NCI-H146 (cell line): ENCODE measurements at places on chromosomes 3 and 15.

GRCh38 chr3:112360561-112360960 lies 27.6 kb downstream of the CD200 start:
- DNase-seq = no peak

DNA sequence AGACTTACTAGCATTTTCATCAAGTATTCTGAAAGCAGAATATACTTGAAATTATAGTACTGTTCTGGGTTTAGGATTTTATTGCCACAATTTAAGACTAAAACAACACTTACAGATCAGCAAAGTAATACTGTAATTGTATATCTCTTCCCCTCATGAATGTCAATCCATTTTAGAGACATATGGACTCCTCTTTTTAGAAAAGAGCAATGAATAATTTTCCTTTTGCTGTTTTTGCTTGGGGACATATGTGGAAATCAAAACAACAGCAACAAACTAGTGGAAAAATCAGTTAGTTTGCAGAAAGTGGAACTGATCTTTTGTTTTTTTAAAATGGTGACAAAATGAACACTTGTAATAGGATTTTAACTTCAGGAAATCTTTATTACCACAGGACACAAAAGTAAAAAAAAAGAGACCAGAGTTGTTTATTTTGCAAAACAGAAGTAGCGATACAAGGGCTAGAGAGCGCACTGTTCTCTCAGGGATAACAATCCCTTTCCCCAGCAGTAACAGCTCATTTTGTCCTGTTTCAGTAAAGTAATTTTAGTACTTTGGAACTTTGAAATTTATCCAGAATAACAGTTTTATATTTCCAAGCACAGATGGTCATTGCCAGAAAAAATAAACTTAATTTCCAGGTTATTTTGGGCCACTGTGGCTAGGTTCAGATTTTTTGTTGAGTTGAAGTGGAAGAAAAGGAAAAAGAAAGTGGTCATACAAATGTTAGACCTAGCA lies 17.1 kb downstream of the LEKR1 start:
- DNase-seq = no peak

GRCh38 chr15:78050441-78050809 lies 27.1 kb downstream of the TBC1D2B start:
- DNase-seq = no peak

GRCh38 chr3:9088441-9089353 lies 125.4 kb upstream of the RAD18 start:
- no peak for DNase-seq

DNA sequence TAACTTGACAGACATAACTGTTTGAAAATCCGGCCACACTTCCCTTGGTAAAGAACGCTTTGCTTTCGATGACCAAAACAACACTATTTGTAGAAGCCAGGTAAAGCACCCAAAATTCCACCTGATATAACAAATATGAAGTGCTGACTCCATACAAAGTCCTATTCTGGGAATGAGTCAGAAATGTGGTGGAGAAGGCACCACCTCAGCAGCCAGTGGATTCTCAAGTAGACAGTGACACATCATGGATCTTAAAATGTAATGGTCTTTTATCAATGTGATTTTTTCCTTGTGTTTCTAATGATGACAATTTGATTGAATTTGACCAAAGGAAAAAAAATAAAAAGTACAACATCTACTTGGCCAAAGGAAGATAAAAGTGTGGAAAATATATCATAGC lies 135.0 kb upstream of the WNT5A start:
- no peak for DNase-seq

DNA sequence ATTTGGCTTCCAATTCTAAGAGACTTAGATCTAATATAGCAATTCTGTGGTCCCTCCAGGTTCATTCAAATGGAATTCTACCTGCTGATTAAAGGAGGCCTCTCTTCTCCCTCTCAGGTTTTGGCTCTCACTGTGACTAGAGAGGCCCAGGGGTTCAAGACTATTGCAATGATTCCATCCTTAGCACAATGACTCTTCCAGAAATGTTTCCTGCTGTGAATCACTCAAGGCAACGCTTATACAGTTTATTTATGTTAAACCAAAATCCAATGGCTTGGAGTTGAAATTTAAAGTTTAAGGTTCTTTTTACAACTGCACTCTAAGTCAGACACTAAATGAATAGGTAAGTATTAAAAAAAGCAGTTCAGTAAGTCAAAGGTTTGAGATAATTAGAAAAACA lies 39.9 kb downstream of the IFT57 start:
- peak; percentile 89 for DNase-seq

- peak; percentile 24 for DNase-seq
These were observed 110.3 kb downstream of the CACNA2D3 start for GRCh38 chr3:54232618-54233017.

- no peak for DNase-seq
These were observed 73.1 kb upstream of the BHLHE40 start for GRCh38 chr3:4906107-4906621.

DNA sequence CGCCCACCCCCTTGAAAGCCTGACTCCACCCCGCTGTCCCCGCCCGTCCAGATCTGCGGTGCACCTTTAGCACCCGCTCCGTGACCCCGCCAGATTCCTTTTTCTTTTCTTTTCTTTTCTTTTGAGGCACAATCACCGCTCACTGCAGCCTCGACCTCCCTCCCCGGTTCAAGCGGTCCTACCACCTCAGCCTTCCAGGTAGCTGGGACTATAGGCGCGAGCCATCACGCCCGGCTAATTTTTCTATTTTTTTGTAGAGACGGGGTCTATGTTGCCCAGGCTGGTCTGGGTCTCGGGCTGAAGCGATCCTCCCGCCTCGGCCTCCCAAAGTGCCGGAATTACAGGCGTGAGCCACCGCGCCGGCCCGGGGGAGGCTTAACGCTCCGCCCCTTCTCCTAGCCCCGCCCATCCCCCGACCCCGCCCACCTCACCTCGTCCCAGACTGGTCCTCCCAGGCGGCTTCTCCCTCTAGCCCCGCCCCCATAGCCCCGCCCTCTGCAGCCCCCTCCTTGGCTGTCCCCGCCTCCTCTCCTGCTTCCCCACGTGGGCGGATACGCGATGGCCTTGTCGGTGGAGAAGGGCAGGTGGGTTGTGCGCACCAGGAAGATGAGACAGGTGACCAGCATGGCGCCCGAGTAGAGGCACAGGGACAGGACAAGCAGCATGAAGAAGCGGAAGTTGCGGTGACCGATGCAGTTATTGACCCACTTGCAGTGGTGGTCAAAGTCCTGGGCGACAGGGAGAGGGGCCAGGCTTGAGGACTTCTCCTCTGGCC lies 3.2 kb downstream of the ZDHHC19 start:
- DNase-seq = peak; percentile 92

DNA sequence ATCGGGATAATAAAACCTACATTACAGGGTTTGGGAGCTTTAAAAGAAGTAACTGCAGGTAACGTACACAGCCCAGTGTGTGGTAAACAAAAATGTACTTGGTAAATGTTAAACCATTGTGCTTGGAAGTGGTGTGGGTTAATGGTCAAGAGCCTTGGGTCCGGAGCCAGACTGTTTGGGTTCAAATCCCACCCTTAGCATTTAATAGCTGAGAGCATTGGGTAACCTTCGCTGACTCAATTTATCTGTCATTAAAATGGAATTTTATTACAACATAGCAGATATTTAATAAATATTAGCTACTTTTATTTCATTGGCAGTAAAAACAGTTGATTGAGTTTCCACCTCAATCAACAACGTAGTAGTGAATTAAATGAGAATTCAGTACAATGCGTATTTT lies 1.5 kb downstream of the FSTL1 start:
- no peak for DNase-seq

- no peak for DNase-seq
These were observed 15.7 kb upstream of the KIF23 start for GRCh38 chr15:69398491-69398891.

GRCh38 chr3:52014613-52015012 lies 18.9 kb upstream of the RPL29 start:
- DNase-seq = peak; percentile 48

- no peak for DNase-seq
These were observed 89.0 kb downstream of the MRPL46 start for GRCh38 chr15:88378188-88378637.

DNA sequence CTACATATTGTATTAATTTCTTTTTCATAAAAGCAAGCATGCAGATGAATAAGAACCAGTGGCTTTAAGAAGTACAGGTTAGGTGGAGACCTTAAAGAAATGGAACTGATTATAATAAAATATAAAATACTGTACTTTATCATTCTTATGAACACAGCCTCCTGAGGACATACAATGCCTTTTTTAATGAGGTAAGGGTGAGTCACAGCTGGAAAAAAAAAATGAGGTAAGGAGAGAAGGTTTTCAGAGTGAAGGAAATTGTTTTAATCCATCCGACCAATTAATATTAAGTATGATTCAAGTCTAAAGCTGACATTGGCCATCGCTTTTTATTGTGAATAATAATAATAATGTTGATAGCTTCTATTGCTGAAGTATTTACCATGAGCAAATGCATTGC lies 170.3 kb upstream of the SOX2 start:
- no peak for DNase-seq

- no peak for DNase-seq
These were observed 537.6 kb upstream of the IL12A start for GRCh38 chr3:159451067-159451466.

GRCh38 chr3:94362393-94362792 lies 299.5 kb downstream of the NSUN3 start:
- DNase-seq = no peak

DNA sequence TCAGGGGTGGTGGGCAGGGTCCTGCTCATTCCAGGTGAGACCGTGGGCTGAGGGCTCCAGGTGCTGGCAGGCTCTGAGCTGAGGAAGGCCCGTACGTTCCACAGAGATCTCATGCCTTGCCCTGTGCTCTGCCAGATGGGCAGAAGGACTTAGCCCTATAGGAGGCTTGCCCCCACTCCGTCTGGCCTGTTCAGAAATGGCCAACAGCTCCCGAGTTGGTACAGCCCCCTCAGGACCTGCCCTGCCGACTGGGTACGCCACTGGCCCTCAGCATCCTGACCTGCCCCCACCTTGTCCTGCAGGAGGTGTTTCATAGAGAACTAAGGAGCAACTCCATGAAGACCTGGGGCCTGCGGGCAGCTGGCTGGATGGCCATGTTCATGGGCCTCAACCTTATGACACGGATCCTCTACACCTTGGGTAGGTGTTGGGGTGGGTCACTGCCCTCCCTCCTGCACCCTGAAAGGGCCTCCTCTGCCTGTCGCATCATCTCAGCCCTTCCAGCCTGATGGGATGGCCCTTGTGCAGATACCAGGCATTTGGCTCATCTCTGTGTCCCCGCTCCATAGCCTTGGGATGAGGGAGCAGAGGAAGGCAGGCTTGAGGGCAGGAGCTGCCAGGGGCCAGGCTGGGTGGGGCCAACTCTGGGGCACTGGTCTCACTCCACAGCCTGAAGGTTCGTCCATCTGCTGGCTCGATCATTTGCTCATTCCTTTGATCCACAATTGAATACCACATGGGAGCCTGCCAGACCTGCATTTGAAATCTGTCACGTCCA lies 14.2 kb downstream of the TMEM43 start:
- DNase-seq = no peak

DNA sequence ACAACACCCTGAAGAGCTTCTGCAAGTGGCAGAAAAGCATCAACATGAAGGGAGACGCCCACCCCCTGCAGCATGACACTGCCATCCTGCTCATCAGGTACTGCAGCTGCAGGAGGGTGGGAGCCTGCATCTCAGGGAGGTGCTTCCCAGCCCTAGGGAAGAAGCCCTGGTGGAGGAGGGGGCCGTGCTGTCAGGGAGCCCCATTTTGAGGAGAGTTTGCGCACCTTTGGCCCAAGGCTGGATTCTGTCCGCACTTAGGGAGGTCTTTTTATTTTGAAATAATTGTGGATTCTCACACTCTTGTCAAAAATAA lies 42.1 kb downstream of the SAXO2 start:
- DNase-seq = no peak

GRCh38 chr15:100918034-100918689 lies 995 bp upstream of the LRRK1 start:
- DNase-seq = peak; percentile 45

DNA sequence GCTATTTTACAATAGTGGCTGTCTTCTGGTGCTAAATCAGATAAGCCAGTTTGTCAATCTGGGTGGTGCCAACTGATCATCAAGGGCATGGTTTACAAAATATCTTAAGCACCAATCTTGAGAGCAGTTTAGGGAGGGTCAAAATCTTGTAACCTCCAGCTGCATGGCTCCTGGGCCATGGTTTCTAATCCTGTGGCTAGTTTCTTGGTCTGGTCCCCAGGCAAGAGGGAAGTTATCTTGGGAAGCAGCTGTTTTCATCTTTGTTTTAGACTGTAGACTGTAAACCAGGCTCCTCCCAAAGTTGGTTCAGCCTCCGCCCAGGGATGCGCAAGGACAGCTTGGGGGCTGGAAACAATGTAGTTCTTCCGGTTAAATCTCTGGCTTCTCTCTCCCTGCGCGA lies 166.8 kb downstream of the IL1RAP start:
- DNase-seq = no peak

DNA sequence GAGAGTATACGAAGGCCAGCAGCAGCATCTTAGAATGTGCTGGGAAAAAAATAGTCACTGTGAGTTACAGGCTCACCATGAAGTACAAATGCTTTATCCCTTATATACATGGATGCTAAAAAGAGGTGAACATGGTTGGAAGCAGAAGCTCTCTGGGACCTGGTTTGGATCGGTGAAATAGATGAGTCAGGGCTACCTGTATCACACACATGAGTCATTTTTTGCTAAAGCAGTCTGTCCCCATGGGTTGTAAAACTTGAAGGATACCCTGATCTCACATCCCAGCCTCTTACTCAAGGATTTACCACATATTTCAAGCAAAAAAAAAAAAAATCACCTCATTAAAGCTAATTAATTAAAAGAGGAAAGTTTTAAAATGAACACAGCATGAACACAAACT lies 6.9 kb upstream of the SERPINI2 start:
- DNase-seq = no peak

DNA sequence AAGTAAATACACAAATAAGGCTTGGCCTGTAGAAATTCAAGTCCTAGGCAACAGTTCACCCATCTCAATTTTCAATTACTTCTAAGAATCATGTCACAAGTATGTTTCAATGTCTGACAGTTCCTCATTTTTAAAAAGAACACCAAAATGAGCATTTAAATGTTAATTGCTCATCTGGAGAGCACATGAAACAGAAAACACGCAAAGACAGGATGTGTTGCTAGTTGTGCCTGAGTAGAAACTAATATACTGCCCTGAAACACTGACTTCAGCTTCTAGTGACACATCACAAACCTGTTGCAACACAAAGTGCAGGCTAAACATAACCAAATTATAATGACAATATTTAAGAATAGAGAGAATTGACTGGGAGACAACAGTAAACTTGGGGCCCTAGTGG lies 167.3 kb upstream of the THBS1 start:
- DNase-seq = no peak

DNA sequence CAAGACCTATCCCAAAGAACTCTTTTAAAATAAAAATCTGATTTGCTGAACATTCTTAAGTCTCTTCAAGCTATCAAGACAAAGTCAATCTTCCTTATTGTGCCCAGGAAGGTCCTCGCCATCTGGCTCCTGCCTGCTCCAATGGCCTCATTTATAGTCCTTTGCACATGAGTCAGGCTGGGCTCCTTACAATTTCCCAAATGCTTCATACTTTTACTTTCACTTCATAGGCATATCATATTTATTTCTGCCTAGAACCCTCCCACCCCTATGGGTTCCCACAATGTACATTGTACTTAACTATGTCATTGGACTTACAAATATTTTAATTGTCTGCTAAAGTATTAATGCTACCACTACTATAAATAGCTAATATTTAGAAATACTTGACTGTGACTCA lies 9.1 kb downstream of the THRB start:
- DNase-seq = no peak

- DNase-seq = no peak
These were observed 342.7 kb upstream of the SATB1 start for GRCh38 chr3:18767756-18768303.
